ENCODE measurements at places on chromosomes 3 and 15.

GRCh38 chr15:43249699-43250203 lies 17.0 kb downstream of the TGM5 start:
- DNase-seq, result no peak

DNA sequence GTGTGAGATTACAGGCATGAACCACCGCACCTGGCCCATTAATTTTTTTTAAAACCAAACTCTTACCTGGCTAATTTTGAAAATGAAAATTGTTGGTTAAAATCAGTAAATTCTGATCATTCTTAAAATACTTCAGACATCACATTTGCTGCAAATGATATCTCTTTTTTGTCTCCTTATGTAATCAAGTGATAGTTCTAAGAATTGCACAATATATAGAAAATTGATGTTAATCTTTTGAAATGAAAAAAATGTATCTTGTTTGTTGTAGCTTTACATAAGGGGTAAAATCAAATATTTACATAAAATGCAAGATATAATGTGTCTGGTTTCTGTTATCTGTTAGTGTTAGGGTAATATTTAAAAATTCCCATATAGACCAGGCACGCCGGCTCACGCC lies 5.0 kb downstream of the GTPBP8 start:
- DNase-seq, result no peak

GRCh38 chr3:72408983-72409779 lies 439.1 kb downstream of the SHQ1 start:
- DNase-seq, result no peak

DNA sequence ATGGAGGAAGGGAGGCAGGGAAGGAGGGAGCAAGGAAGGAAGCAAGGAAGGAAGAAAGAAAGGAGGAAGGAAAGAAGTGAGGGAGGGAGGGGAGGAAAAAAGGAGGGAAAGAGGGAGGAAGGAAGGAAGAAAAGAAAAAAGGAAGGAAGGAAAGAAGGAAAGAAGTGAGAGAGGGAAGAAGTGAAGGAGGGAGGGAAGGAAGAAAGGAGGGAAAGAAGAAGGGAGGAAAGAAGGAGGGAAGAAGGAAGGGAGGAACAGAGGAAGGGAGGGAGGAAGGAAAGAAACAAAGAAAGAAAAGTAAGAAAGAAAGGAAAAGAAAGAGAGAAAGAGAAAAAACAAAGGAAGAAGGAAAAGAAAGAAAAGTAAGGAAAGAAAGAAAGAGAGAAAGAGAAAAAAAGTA lies 183.0 kb upstream of the SLC24A5 start:
- DNase-seq, result no peak

DNA sequence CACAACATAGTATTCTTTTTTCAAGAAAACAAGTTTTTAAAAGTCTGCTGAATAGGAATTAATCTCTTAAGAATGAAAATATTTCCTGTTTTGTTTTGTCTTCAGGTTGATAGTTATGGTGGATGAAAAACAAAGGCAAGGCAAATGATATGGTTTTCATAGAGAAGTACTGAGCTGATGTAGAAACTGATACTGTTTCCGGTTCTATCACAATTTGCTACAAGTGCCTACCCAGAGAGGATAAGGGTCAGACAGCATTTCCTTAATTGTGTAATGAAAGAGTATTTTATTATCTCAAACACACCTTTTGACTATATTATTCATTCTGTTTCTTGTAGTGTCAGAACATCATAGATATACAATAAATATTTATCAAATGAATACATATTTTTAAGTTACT lies 836.3 kb downstream of the SQOR start:
- DNase-seq, result no peak

GRCh38 chr3:53707222-53707621 lies 139.0 kb downstream of the CHDH start:
- no peak for DNase-seq

DNA sequence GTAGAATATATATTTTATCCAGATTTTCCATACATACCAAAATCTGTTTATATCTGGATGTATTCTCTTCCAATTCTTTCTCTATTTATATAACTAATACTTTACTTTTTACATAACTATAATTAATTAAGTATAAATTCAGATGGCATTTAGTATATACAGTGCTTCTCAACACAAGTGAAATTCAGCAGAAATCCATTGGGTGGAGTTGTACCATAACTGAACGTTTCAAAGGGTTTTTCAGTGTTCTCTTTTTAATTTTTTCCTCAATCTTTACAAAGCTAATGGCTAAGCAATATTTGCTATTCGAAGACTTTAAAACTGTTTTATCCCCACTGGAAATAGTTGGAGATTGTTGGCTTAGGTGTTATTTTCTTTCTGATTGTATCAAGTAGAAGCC lies 13.9 kb upstream of the ZBBX start:
- no peak for DNase-seq

- DNase-seq, result no peak
These were observed 43.9 kb downstream of the HEG1 start for GRCh38 chr3:125011941-125012340.

DNA sequence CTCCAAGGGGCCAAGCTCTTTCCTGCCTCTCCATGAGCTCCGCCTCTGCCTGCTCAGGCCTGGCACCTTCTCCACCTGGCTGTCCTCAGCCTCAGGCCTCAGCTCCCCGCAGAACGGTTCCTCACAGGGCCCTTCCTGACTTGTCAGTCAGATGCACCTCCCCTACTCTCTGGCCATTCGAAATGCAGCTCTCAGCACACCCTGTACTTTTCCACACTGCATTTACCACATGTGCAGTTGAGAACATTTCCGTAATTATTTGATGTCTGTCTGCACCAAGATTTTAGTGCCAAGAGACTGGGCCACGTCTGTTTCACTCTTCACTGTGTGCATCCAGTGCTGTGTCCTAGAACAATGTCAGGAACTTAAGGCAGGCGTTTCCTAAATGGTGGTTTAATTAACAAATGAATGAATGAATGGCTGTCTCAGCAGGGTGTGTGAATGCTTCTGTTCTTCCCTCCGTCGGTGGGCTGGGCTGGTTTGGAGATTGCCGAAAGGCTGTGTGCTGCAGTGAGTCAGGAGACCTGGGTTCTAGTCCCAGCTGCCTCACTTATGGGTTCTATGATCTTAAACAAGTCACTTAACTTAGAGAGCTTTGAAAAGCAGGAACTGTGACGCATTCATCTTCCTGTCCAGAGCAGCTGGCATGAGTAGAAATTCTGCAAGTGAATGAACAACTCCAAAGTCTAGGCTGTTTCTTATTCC lies 5.4 kb downstream of the MUC4 start:
- no peak for DNase-seq

GRCh38 chr3:187310954-187311470 lies 19.5 kb upstream of the MASP1 start:
- DNase-seq, result no peak

GRCh38 chr3:14726441-14726780 lies 51.5 kb downstream of the C3orf20 start:
- DNase-seq, result no peak

DNA sequence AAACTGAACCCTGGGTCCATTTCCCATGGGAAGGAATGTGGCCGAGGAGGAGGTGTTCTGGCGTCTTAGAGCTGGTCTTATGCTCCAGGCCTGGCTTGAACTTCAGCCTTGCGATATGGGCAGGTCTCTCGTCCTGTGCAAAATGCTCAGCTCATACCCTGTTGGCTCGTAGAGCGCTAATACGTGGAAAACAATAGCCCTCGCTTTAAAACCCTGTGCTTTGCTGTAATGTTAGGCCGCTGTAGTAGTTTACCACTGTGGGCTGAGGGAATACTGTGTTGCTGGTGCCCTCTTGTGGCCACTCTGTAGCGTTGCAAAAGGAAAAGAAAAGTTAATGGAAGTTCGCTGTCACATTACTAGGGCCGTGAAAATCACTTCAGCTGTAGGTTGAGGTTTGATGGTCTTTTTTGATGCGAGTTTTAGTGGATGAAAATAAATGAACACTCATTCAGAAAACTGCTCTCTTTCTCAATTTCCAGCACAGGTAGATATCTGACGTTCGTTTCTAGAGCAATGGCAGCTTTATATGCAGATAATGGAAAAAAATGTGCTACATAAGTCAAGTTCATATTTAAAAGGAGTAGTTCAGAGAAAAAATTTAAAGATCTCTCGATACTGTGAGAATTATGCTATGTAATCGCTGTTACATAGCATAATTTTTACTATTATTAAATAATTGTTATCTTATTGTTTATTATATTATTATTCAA lies 92.9 kb downstream of the MCTP2 start:
- DNase-seq, result peak; percentile 30

DNA sequence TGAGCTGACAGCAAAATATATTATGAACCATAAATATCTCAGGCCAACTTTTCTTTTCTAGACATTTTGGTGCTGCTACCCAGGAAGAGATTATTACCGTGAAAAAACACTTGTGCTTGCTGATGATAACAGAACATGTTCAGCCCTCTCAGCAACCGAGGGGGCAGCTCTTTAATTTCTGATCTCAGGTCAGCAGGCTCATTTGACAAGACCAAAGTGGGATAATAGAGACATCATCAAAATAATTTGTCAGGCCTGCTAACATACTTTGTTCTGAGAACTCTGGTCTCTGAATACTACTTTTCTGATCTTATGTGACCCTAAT lies 645.9 kb upstream of the KCNMB2 start:
- no peak for DNase-seq

DNA sequence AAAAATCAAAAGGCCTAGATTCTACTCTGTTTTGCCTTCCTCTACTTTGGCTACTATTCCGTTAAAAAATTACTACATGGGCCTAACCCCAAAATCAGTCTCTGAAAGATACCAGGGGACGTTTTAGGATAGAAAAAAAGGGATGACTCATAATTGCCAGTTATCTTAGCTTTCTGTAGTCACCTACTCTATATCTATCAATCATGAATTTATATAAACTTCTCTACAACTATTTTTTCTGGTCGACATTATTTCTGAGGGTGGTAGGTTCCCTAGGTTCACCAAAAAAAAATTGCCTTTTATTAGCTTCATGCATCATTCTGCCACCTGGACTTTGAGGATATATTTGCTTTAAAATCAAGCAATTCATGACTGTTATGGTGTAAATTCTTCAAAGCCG lies 36.5 kb downstream of the RAF1 start:
- no peak for DNase-seq

DNA sequence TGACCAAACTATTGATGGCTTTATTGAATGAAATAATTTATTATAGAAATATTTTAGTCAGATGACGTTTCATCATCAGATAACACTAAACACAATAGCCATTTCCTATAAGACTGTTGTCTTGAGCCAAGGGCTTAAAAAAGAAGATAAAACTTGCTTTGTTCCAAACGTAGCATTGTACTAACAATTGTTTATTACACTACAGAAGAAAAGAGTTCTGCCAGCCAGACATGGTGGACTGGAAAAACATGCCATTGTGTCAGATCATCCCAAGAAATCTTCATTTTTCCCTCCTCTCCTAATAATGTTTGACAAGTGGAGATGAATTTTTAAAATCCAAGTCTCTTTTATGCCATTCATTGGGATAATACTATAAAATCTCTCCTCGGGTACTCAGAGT lies 203.3 kb downstream of the CDIN1 start:
- DNase-seq, result no peak

DNA sequence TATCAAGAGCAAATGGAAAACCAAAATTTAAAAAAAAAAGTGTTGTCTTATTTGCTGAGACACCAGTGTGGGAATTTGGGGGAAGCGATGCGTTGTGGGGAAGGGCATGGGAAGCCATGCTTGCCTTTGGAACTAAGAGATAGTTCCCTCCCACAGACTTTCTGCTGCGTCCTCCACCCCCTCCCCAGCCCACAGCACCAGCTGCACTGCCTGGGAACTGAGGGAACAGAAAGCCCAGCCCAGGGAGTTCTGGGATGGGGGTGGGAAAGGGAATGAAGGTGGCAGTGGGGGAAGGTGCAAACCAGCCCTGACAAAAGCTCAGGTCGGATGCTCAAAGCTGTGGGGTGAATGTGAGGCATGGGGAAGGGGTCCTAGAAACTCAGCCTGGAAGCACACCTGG lies 8.1 kb upstream of the NTRK3 start:
- no peak for DNase-seq

DNA sequence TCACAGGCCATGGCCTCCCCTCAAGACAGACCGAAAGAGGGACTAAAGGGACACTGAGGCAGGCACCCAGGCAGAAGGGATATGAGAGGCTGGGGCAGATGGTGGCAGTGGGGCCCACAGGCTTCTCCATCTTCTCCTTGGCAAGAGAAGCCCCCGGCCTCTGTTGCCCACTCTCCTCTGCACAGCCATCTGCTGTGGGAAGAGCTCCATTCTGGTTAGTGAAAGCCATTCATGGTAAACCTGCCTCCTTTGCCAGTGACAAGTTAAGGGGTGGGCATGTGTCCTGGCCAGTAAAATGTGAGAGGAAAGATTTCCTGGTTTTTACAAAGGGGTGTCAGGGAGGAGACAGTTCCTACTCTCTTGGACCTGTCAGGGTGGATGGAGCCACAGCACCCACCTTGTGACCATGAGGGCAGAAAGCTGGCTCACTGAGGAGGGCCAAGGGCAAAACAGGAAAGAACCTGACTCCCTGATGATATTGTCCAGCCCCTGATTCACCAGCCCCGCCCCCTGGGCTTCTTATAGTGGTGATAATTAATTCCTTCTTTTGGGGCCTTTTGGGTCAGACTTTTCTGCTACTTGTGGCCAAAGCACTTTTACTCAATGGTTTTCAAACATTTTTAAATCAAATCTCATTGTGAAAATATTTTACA lies 130.4 kb upstream of the SMAD3 start:
- no peak for DNase-seq

- DNase-seq, result no peak
These were observed 17.7 kb downstream of the SOX2 start for GRCh38 chr3:181729341-181729869.

- no peak for DNase-seq
These were observed 274.2 kb downstream of the XXYLT1 start for GRCh38 chr3:194996746-194997145.

DNA sequence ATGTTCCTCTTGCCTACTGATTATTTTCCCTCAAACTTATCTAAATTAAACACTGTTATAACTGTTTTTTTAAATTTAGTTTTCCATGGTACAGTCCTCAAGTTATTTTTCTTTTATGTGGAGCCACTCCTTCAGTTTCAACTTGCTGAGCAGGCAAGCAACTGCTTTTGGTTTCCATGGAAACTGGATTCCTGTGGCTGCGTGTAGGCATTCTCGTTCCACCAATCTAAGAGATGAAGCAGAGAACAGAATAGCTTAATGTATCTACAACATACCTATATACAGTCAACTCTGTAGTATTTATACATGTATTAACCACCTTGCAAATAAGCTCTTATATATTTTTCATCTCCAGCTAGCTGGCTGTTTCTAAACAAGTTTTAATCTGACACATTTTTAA lies 25.8 kb upstream of the ANXA2 start:
- no peak for DNase-seq

All from stimulated activated CD4-positive, alpha-beta T cell treated with anti-CD3 and anti-CD28 coated beads, Interleukin-15, amount 100 ng/mL, for 48 hours (primary cell).